ENCODE measurements at places on chromosomes 3 and 15.
A peak's percentile ranks its signal among the peaks of the same experiment; 100 is the strongest.

DNA sequence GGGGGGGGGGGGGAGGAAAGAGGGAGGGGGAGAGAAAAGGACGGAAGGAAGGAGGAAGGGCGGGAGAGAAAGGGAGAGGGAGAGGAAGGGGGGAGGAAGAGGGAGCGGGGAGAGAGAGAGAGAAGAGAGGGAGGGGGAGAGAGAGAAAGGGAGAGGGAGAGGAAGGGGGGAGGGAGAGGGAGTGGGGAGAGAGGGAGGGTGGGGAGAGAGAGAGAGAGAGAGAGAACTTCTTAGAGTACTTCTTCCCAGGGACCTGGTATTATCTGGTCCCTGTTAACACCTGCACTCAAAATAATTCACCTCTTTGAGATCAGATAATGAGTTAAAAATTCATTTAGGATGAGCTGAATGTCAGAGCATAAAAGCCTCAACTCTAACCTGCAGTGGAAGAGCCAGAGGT lies 1.1 kb downstream of the SEC13 start:
- DNase-seq, result peak; percentile 19

- no peak for DNase-seq
These were observed 109.4 kb upstream of the AGTR1 start for GRCh38 chr3:148588291-148588690.

DNA sequence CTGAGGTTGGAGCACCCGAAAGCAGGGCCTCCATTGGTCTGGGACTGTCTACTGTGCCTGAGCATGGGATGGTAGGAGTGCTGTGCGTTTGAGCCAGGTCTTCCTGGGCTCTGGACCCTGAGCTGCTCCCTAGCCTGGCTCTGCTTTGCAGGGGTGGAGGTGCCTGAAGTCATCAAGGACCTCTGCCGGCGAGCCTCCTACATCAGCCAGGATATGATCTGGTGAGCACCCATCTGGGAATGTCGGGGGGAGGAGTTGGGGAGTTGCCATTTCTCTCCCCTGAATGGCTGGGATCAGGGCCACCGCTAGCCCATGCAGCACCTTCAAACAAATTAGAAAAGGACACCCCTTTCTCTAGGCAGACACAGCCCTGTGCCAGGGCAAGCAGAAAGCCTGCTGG lies 20.7 kb downstream of the DUOX1 start:
- no peak for DNase-seq

- DNase-seq, result no peak
These were observed 5.9 kb downstream of the ATOSA start for GRCh38 chr15:52673312-52673711.

- no peak for DNase-seq
These were observed 2.6 kb upstream of the CIB2 start for GRCh38 chr15:78133801-78134200.

DNA sequence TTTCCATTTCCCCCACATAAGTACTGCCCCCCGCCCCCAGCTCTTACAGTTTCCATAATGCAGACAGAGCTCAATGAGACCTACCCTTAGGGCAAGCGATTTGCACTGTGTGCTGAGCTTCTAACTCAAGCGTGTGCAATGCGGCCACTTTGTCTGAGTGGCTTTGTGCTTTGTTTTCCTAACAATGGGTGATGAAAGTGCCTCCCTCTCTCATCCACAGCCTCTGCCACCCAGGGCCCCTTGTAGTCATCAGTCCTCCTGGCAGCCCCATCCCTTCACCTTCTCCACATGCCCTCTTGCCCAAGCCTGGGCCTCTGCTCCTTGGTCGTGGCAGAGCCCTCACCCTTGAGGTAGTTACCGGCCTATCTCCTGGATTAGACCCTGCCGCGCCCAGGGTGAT lies 17.2 kb downstream of the DAPK2 start:
- no peak for DNase-seq

DNA sequence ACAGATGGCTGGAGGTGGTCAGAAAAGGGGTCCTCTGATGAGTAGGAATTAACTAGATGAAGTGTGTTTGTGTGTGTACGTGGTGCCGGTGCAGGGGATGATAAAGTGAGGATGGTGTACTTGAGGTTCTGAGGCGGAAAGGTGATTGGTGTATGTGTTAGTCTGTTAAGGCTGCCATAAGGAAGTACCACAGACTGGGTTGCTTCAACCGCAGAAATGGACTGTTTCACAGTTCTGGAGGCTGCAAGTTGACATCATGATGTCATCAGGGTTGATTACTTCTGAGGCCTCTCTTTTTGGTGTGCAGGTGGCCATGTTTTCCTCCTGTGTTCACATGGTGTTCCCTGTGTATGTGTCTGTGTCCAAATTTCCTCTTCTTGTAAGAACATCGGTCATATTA lies 202.4 kb upstream of the RGMA start:
- no peak for DNase-seq

DNA sequence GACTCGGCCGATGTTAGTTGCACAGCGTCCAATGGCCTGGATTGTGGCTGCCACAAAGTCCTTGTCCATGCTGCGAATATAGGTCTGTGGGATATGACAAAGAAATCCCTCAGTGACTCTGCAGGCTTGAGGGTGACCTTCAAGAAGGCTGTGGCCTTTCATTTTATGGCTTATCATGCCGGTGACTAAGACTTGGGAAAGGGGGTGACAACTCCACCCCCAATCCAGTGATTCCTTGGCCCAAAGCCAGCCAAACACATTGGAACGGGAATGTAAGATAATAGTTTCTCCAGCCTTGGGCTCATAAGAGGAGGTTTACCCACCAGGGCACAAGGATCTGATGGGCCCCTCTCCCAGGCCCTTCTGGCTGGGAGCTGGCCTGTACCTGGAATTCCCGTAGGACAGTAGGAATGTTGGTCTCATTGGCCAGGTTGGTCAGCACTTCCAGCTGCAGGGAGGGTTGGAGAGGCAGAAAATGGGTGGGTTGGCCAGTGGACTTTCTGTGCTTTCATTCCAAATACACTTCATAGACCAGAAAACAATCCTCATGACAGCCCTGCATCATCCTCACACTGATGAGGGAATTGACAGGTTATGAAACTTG lies 30.7 kb upstream of the CPEB1 start:
- DNase-seq, result no peak

DNA sequence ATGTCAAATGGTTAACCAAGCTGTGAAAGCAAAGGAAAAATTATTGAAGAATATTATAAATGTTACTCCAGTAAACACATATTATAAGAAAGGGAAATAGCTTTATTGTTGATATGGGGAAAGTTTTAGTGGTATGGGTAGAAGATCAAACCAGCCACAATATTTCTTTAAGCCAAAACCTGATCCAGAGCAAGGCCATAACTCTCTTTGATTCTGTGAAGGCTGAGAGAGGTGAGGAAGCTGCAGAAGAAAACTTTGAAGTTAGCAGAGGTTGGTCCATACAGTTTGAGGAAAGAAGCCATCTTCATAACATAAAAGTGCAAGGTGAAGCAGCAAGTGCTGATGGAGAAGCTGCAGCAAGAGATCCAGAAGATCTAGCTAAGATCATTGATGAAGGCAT lies 54.8 kb downstream of the LYZL4 start:
- DNase-seq, result no peak

GRCh38 chr3:141240687-141241615 lies 9.3 kb downstream of the PXYLP1 start:
- no peak for DNase-seq

- no peak for DNase-seq
These were observed 471.0 kb upstream of the SEMA6D start for GRCh38 chr15:47246317-47246716.
